Motor neuron (in vitro differentiated cells): ENCODE measurements at places on chromosomes 4 and X. TPM values are rescaled to one million over a fixed set of nuclear protein-coding genes. Genes with fewer than 3 reads are reported as not detected.

SERTM2 gene
- 0.59 and 0.67 TPM in 2 replicates for total RNA-seq

GPC4 gene
- total RNA-seq: 2.2 and 2.6 TPM in 2 replicates

NLGN3 gene
- total RNA-seq: 0.16 and 0.20 TPM in 2 replicates

F11 gene
- total RNA-seq: 0.26 and 1.2 TPM in 2 replicates

BST1 gene
- 1.3 and 1.4 TPM in 2 replicates for total RNA-seq

HMX1 gene
- total RNA-seq: not detected in 2 replicates

SCD5 gene
- 6.5 and 6.8 TPM in 2 replicates for total RNA-seq

CLIC2 gene
- 99.0 and 102 TPM in 2 replicates for total RNA-seq

RASSF6 gene
- 0.13 TPM in 1 of 2 replicates, not detected in the other for total RNA-seq

METTL14 gene
- 33.3 and 44.1 TPM in 2 replicates for total RNA-seq

GAB3 gene
- total RNA-seq: 0.19 and 0.47 TPM in 2 replicates

SPIN3 gene
- total RNA-seq: 9.6 and 12.2 TPM in 2 replicates

AR gene
- total RNA-seq: 1.2 and 1.3 TPM in 2 replicates
